Activated CD4-positive, alpha-beta T cell treated with anti-CD3 and anti-CD28 coated beads for 48 hours (primary cell): ENCODE measurements at places on chromosomes 5 and 9.

DNA sequence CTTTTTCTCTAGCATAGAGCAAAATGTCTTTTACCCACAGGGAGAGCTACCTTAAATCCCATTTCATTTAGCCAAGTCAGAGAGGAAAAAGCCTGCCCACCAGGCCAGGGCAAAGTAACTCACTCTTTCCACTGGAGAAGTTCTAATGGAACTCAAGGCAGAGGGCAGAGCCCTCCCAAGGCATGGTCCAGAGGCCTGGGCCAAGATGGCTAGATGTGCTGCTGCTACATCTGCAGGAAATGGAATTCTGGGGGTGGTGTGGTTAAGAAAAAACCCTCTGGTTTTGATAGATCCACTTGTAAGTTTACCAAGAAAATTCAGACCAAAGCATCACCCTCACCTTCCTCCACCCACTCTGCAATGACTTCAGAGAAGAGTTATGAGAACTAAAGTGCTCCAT lies 37.3 kb downstream of the CSF2 start:
- no peak for DNase-seq

- no peak for DNase-seq
These were observed 529.3 kb downstream of the BNC2 start for GRCh38 chr9:16341177-16341576.

DNA sequence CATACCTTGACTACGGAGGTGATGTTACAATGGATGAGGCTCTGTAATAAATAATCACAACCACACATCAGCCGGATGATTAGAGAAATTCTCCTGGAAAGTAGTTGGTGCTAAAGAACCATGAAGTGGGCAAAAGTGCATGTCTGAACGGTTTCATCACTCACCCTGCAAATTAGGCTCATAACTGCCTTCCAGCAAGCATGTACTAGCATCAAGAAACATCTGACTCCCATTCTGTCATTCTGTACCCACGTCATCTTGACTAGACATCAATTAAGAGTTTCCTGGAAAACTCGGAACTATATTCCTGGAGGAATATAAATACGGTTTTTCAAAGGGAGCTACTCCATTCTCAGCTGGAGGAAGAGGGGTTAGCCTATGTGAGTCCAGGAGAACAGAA lies 52.2 kb downstream of the HSD17B3 start:
- no peak for DNase-seq

DNA sequence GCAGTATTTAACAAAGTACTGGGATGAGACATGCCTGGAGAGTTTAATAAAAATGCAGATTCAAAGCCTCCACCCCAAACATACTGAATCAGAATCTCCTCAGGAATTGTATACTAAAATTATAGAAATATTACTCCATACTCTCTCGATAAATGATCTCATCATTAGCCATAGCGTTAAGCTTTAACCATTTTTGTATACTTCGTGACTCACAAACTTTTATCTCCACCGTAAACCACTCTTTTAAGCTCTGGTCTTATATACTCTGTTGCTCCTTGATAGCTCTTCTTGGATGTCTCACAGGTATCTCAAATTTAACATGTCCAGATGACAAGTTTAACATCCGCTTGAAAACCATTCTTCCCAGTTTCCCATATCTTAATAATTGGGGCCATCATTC lies 327.8 kb downstream of the ADGRV1 start:
- DNase-seq = no peak

GRCh38 chr5:30994902-30995301 lies 198.6 kb upstream of the CDH6 start:
- DNase-seq = no peak

GRCh38 chr5:132055441-132055807 lies 5.0 kb upstream of the IL3 start:
- no peak for DNase-seq
